ENCODE measurements at places on chromosomes 4 and X.

- no peak for DNase-seq
Observed at GRCh38 chr4:25563071-25563564, 92.5 kb upstream of the SLC34A2 start.

DNA sequence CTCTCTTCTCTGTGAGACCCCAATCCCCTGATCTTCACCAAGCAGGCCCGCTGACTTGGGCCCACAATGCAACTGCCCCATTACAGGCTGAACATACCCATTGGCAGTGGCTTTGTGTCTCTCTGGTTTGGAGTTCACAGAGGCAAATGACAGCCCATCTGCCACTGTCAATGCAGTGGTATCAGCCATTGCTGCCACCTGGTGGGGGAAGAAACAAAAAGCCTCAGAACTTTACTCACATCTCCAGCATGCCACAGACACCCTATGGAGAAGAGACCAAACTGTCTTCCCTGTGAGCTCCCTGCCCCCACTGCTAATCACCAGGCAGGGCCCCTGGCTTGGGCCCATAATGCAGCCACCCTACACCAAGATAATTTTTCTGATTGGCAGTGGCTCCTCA is 729.3 kb upstream of the ACTRT1 start:
- no peak for DNase-seq

DNA sequence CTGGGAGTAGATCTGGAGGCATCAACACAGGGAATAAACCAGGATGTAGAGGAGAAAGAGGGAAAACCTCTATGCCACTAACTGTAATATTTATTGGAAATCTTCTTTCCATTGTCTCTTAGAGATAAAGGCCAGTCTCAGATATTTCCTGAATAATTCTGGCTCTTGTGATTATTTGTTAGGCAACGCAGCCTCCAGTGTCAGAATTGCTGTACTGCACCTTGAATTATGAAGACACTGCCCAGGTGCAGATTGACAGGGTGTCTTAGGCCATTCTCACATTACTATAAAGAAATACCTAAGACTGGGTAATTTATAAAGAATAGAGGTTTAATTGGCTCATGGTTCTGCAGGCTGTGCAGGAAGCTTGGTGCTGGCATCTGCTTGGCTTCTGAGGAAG is 100.7 kb upstream of the ZDHHC15 start:
- DNase-seq = no peak

- DNase-seq = no peak
Observed at GRCh38 chrX:97405031-97405660, 521.4 kb downstream of the RPA4 start.

DNA sequence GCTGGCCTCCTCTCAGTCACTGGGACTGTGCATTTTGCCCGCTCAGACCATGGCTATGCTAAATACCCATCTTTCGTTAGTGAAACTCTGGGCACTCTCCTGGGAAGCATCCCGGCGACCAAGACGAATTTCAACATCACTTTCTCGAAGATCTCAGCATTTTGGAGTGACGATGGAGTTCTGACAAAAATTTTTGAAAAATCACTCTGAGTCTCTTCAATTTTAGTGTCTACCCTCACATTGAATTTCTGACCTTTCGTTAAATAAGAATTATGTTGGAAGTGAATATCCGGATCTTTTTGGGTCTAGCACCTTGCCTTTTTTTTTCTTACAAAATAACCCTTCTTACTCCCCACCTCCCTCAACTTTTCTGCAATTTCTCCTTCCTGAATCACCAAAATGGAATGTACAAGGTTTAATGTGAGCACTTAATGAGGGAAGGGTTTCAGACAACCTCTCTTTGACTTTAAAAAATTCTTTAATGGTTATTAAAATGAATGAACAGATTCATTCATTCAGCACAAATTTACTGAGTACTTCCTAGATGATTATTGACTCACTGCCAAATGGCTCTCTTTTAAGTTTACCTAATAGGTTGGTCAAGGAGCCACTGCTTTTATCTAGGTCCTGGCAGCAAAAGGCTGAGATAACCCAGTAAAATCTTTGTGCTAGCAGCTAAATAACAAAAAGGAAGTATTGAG is 746 bp upstream of the AADAT start:
- no peak for DNase-seq

- no peak for DNase-seq
Observed at GRCh38 chr4:19683426-19683825, 568.3 kb upstream of the SLIT2 start.

GRCh38 chr4:75338352-75338880 is 175.8 kb downstream of the RCHY1 start:
- no peak for DNase-seq

All from C1 segment of cervical spinal cord (tissue), 14 donors.